ENCODE measurements at places on chromosomes 6 and 20.
A peak's percentile ranks its signal among the peaks of the same experiment; 100 is the strongest.

- DNase-seq = no peak
These were observed 208.9 kb downstream of the IBTK start for GRCh38 chr6:82038631-82039030.

DNA sequence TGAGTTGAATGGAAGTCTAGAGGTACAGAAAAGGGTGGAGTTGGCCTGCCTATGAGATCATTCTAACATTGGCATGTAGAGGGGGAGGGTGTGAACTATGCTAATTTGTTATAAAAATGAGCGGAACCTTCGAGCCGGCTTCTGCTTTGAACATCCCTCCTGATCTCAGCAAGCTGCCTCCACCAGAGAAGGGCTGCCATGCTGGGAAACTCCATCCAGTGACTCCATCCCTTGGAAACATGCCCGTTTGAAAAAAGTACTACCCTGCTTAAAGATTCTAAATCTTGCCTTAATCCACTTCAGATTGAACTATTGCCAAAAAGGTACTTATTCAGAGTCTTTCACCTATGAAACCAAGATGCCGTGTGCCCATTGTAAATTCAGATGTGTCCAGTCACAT is 43.6 kb upstream of the TMEM170B start:
- no peak for DNase-seq

DNA sequence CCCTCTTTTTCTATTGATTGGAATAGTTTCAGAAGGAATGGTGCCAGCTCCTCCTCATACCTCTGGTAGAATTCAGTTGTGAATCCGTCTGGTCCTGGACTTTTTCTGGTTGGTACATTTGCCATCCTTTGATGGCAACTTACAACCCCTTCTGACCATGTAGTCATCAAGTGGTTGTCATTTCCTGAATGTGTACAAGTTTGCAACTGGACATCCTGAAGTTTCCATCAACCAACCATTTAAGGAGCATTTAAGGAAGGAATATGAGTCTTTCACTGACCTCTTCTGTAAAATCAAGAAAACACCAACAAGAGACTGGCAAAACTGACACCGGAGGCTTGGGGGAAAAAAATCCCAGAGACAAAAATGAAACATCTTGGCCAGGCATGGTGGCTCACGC is 97.4 kb downstream of the RIN2 start:
- no peak for DNase-seq

DNA sequence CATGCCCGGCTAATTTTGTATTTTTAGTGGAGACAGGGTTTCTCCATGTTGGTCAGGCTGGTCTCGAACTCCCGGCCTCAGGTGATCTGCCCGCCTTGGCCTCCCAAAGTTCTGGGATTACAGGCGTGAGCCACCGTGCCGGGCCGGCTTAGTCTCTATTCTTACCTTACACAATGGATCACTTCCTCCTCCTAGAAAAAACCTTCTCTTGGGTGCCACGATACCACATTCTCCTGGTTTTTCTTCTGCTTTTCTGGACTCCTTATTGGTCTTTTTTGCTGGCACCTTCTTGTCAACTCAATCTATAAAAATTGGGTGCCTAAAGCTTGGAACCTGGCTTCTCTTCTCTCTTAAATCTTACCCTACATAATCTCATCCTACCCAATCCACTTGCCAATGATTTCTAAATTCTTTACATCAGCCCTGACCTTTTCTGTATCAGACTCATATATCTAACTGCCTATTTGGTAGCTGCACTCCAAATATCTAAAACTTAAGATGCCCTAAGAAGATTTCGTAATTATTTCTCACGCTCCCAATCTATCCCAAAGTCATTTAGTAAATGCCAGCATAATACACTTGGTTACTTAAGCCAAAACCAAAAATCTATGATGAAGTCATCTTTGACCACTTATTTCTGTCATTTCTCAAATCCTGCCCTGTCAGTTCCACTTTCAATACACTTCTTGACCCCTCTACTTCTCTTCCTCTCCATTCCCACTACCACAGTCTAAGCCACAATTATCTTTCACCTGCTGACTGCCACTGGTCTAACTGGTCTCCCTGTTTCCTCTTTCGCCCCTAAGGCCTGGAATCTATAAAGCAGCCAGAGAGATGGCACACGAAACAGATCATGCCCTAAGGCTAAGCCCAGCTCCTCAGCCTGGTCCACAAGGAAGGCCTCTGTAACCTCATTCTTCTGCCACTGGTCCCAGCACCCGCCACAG is 43.2 kb downstream of the ELMO2 start:
- no peak for DNase-seq

- no peak for DNase-seq
These were observed 21.1 kb downstream of the TCFL5 start for GRCh38 chr20:62840244-62841197.

DNA sequence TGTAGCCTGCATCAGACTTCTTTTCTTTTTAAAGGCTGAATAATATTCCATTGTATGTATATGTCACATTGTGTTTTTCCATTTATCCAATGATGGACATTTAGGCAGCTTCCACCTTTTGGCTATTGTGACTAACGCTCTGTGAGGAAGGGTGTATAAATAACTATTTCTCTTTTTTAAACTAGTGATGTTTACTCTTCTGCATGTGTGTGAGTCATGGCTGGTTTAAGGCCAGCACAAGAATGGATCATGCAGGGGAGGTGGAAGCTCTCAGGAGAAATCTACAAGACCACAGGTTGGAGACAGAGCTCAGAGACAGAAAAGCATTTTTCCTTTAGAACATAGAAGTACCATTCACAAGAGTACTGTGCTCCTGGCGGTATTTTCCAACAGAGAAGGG is 307.2 kb downstream of the SOX4 start:
- DNase-seq = no peak

GRCh38 chr6:139534472-139535115 is 160.1 kb upstream of the CITED2 start:
- peak; percentile 34 for DNase-seq

DNA sequence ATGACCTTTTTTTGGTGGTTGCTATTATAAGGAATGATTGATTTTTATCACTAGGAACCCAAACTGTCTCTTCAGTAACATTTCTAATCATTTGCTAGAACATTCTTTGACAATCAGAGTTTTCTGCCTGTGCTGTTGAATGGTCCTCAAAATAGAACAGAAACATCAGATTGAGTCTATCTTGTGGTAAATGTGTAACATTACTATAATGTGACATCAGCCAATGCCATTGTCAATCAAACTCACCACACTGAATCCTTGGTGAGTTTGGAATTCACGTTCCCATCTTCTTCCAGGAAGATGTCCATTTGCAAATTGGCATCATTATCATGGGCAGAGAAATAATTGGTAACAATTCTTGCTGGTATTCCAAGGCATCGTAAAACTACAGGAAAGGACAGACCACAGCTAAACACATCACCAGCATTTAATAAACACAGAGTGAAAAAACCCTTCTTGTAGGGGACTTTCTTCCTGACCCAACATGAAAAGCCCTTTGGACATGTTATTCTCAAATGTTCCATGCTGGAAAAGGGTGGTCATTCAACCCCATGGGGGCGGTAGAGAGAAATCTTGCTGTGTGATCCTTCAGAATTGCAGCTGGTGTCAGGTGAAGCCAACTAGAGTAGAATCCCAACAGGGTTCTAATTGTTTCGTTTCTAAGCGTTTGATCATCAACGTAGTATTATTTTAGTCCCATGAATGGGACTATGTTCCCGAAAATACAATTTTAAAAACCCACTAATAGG is 98.5 kb downstream of the F13A1 start:
- DNase-seq = no peak

- no peak for DNase-seq
These were observed 80.7 kb downstream of the THBS2 start for GRCh38 chr6:169172946-169173345.

DNA sequence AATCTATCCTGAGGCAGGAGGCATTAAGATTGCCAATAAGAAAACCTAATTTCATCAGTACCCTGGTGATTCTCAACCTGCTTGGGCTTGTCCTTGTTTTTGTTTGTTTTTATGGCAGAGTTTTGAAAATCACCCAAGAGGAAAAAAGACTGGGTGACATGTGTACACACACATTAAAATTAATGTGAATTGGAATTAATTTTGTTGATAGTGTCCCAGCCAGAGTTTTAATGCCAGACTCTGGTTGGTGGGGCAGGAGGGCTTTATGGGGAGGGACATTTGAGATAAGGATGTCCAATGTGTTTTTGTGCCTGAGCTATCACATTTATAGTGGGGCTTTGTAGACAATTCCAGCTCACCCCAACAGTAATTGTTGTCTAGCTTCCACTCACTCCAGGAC is 184.6 kb downstream of the ID4 start:
- DNase-seq = no peak

DNA sequence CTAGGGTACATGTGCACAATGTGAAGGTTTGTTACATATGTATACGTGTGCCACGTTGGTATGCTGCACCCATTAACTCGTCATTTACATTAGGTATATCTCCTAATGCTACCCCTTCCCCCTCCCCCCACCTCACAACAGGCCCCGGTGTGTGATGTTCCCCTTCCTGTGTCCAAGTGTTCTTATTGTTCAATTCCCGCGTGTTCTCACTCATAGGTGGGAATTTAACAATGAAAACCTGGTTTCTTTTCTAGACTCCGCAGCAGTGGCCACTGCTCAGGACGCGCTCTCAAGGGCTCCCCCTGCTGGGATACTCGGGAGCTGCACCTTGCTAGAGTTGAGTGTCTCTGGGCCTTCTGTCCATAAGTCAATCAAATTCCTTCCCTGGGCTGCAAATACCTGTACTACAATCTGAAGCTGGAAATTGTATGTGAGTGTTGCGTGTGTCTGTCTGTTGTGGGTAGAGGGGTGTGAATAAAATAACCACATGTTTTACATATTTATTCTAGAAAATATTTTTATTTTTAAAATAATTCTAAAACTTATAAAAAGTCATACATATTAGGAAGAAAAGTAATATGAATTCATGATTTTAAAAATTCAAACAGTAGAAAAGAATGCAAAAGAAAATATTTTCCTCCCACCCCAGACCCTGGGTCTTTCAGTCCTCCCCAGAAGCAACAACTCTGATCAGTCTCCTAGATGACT is 8.2 kb upstream of the CEP250 start:
- DNase-seq = peak; percentile 88

- no peak for DNase-seq
These were observed 17.6 kb downstream of the CAPN11 start for GRCh38 chr6:44176130-44176761.

DNA sequence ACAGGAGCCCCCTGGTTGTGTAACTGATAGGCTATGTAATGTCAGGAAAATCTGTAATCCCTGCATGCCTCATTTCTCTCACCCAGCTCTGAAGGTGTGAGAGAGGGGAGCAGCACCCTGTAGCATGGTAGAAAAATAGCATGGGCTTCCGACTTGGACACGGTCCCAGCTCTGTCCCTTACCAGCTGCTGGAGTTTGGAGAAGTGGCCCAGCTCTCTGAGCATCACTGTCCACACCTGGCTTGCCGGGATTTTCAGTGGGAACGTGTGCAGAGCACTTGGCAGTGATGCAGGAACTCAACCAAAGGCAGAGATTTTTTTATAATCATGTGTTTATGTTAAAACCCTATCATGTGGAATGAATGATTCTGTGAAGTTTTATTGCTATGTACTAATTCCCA is 34.6 kb downstream of the STK35 start:
- DNase-seq = no peak

DNA sequence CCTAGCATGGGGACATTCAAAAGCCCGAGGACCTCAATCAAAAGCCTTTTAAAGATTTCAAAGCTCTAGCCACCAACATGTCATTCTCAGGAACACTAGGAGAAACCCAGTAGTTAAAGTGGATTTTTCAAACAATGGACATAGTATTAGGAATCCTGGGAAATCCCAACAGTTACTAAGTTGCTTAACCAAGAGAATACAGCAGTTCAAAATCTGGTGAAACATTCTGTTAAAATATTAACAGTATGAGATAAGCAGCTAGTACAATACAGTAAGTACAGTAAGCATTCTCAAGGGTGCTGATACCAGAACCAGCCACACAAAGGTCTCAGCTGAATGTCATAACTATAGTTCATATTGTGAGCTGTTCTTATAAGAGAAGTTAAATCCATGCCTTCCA is 68.6 kb downstream of the CDK19 start:
- DNase-seq = no peak

DNA sequence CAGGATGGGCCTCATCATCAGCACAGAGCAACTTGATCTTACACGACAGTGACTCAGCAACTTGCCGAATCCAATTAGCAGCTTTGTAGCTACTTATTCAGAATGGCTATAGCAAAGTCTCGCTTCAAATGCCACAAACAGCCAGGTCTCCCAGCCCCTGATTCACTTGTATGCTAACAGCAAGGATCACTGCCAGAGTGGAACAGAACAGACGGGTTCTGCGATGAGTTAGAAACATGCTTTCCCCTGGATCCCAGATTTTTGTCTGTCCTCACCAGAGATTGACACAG is 254.4 kb downstream of the NRN1 start:
- DNase-seq = no peak

DNA sequence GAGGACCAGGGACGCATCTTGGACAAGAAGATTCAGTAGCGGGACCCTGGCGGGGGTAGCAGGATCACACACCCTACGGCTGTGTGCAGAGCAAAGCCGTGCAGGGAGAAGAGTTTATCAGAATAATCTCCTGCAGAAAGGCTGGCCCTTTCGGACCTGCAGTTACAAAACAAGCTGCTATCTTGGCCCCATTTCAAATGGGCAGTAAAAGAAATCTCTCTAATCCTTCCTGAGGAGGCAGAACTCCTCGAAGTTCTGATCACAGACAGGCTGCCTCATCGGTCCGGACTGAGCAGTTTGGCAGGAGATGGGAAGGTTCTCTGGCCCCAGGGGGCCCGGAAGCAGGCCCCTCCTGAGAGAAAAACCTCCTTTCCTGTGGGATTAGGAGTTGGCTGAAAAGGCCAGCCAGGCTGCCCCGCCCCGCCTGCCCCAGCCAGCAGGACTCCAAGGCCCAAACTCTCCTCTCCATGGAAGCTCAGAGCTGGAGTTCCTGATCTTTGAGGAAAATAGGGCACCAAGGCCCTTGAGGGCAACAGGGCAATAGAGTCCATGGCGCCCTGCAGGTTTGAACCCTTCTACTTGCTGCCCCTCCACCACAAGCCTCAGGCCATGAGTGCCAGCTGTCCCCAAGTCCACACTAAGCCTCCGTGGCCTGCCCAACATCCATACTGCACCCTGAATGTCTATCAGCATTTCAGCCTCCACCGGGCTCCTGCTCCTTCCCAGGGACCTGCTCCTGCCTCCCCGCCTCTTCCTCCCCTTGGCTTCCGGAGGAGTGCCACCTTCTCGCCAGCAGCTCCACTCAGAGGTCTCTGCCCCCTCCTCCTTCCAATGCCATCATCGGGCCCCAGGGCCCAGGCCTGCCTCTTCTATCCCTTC is 141.3 kb downstream of the PREX1 start:
- no peak for DNase-seq

GRCh38 chr6:127897484-127897883 is 3.4 kb downstream of the THEMIS start:
- no peak for DNase-seq

GRCh38 chr6:139647841-139648240 is 273.4 kb upstream of the CITED2 start:
- no peak for DNase-seq

DNA sequence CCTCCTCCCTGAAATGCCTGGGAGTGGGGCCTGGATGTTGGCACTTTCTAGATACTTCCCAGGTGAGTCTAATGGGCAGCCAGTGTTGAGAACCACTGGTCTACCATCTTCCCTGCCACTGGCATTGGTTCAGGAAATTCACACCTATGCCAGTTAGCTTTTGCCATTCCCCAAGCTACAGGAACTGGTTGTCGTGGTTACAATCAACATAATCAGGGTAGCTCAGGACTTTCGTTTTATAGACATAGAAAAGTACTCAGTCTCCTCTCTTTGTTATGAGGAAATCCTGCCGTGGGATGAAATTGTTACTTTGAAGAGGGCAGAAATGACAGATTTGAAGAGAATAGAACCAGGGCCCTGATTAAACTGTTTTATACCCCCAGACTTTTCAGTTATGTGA is 127.9 kb upstream of the FOXO3 start:
- no peak for DNase-seq

- DNase-seq = no peak
These were observed 347.3 kb upstream of the CDH4 start for GRCh38 chr20:60904730-60905129.
